ENCODE measurements at places on chromosomes 2 and 18.

DNA sequence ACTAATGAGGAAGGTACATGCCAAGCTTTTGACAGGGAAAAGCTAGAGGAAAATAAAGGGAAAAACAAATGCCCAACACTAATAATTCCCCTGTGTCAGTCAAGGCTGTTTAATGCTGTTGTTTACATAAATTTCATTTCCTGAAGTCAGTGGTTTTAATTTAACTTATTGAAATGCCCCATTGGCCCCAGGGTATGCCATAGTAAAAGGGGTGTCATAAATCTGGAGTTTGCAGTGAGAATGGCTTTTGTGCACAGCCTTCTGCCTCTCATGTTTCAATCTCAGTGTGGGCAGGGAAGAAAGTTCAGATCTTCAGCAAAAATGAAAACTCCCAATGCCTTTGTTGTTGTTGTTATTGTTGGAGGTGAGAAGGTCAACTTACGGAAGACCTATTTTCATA, 550.1 kb upstream of the DCC start:
- DNase-seq, result no peak

- DNase-seq, result no peak
Observed at GRCh38 chr18:50097702-50098101, 97.2 kb downstream of the MYO5B start.

- no peak for DNase-seq
Observed at GRCh38 chr2:73944714-73945113, 18.0 kb downstream of the DGUOK start.

DNA sequence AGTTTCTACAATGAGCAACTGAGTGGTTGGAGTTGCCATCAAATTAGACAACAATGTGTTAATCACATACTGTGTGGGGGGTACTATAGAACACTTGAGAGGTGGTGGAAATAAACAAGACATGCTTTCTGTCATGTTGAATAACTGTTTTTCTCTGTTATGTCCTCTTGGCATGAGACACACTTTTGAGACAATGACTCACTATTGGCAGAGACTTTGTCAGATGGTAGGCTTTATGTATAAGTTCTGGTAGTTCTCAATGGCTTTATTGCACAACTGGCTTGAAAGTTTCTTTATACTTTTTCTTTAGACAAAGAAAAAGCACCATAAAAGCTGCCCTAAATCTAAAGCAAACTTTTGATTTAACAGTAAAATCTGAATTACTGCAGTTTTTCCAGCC, 578.7 kb downstream of the ADCYAP1 start:
- DNase-seq, result no peak

DNA sequence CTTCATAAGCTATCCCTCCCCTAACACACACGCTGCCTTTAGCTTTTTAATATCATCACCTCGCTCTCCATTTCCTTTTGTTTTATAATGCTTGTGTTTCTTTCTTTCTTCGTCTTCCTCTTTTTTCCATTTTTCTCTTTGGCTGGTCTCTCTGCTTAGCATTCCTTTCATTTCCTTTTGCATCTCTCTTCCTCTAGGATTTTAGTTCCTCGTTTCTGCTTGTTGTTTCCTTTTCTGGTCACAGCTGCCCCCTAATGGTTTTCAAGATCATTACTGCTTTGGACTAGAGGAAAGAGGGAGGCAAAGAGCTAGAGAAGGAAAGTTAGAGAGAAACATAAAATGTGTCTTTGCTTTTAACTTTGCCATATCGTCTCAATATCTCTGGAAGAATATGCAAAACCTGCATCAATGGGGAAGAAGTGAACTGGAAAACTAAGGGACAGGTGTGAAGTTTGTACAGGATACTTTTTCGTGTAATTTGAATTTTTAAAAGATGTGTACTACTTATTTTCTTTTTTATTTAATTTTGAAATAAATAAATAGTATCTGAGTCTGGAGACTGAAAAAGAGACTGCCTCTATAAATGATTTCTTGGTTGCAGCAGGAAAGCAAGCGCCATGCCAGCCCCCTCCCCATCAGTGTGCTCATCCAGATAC, 6.3 kb upstream of the NRP2 start:
- peak; percentile 81 for DNase-seq

DNA sequence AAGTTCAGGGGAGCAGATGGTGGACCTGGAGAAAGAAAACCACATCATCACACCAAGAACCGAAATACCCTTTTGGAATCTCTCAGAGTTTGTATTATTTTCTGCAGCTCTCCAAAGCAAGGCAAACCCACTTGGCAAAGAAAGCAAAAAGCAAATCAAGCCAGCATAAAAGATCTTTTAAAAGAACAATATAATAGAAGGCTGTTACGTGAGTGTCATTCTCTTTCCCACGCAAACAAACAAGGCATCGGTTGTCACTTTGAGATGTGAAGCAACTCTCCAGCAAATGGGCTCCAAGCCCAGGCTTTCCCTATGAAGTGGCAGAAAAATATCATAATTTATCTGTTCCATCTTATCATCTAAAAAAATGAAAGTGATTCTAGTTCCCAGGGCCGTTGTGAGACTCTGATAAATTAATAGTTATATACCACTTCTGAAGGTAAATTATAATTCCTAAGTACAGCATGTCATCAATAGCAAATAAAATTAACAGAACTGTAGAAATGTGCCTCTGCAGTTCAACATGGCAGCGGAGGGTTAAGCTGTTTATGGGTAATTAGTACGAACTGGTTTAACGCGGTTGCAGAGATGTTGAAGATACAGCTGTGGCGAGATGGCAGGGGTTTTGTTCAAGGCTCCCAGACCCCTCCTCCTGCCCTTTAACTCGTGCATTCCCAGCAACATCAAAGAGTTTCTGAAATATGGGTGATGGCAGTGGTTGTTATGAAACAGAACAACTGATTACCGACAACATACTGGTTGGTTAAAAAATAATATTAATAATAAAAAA, 89.2 kb downstream of the EPHA4 start:
- no peak for DNase-seq

DNA sequence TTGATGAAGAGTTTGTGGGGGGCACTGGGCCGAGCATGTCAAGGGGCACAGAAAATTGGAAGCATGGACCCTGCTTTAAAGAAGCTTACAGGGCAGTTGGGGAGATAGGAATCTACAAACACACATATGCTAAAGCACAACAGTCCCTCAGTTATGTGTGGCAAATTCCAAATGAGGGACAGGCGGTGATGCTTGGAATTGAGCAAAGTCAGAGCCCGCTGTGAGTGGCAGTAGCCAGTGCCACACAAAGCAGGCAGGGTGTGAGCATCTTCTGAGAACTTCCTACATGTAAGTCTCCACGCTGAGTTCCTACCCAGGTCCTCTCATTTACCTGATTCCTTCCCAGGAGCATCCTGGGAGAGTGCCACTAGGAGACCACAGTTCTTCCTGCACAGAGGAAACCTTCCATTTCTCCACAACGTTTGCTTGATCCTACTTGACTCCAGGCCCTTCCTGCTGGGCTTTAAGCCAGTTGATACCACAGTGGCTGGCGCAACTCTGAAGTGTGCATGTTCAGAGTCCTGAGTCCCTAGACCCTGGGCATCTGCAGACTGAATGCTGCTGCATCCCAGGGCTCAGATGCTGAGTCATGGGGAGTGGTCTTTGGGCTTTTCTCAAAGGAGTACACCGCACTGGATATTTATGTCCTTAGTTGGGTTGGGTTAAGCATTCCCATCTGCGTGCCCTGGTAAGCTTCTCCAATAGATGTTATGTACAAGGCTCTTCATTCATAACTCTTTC, 287.3 kb upstream of the REV1 start:
- no peak for DNase-seq
